Activated T-helper 1 cell treated with Interleukin-2 at 50 U/mL for 16 hours (primary cell): ENCODE measurements at places on chromosomes 4 and X.

GRCh38 chr4:17578482-17578891 is 1.5 kb downstream of the LAP3 start:
- DNase-seq: no peak

DNA sequence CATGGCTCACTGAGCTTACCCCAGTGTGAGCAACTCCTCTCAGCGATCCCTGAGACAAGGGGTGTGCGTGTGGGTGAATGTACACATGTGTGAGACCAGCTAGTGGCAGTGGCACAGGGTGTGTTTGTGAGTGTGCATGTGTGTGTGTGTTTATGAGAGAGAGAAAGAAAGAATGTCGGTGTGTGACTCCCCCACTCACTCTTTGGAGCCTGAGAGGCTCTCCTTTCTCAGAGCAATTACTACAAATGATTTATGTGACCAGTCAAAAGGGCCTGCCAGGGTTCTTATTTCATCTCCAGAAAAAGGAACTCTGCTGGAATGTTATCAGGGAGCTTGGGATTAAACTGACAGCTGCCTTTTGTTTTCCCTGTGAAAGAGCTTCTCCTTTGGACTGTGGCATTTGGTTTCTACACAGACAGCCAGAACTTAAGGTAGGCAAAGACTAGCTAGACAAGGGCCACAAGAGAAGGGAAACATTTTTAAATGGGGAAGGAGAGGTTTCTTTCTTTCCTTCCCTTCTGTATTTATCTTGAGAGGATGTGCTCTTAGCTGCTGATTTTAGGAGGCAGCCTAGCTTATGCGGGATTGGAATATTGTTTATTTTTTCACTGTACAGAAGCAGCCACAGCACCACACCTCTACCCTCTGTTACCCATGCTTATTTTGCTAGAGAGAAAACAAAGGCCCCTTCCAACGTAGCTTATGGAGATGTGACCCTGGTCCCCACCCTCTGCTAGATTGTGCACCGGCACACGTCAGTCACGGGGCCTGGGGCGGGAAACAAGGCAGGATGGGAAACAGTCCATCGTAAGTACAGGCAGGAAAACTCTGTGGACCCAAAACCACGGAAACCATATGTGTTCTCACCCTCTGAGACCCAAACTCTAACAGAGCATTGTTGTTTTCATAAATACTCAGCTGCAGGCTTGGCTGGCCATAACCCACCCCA is 143.5 kb downstream of the MGST2 start:
- DNase-seq: no peak

DNA sequence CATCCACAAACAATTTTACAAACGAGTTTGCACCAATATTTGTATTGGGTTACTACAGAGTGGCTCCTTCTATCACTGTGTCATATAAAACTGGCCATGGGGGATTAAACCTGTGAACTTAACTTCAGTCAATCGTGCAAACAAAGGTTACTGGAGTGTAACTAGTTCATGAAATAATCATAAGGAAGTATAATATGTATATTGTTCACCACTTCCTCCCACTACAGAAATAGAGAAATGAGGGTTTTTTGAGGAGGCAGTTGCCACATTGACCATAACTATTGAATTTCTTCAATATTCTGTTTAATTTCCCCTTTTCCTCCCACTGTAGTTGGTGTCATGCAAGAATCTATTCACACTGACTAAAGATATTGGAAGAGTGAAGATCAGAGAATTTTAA is at the start of gene GPR82:
TSS of gene GPR82 (plus strand) at position 356 of the 400 bp plus-strand sequence. CDS start 2,846 bp downstream, outside the sequence.
- DNase-seq: no peak

DNA sequence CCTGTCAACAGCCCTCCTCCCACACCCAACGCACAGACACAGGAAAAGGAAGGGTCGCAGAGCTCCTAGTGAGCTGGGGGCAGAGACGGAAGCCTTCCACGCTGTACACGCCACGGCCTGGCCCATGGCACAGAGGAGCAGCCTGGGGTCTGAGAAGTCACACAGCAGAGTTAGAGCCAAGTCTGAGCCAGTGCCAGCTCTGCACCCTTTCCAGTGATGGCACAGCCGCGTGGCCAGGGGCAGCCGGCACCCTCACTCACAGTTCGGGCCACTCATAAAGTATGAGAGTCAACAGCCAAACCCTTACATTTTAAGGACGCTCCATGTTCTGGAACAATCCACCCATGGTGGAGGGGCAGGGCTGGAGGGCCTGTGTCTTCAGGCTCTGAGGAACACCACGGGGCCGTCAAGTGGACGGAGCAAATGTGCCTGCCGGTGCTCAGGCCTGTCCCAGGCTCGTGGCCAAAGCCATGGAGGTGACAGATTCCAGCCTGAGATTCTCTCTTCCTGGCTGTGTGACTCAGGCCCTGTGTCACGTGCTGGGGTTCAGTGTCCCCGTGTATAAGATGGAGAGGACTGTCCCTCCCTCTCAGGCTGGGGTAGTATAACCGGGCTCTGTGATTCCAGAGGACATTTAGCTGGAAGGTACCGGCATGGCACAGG is 91.2 kb downstream of the ABLIM2 start:
- DNase-seq: no peak

DNA sequence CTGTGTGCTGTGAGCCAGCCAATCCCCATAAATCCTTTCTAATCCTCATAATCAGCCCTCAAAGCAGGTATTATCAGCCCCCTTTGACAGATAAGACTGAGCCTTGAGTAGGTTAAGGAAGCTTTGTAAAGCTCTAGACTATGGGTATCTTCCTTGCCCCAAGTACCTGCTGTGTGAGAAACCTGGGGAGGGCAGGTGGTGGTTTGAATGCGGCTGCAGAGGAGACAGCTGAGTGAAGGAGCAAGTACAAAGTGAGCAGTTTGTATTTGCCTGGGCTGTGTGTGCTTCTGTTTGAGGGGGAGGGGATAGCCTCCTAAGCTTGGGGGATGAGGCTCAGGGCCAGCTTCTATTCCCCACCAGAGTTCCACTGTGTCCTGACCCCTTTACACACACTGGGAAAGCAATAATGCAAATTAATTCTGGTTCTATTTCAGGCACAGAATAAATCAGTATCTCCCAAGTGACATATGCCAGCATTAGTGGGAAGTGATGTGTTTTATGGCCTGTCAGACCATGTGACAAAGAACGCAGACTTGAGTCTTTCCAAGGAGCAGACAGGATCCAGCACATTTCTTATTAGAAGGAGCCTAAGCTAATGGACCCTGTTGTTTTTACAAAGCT is 63.5 kb downstream of the EVC start:
- no peak for DNase-seq

- DNase-seq: no peak
Measured at GRCh38 chr4:163256680-163257343, 75.6 kb downstream of the NPY1R start.

GRCh38 chrX:123773258-123773988 is 40.6 kb upstream of the THOC2 start:
- no peak for DNase-seq
